ENCODE measurements at places on chromosomes 13 and 19.

- no peak for DNase-seq
Observed at GRCh38 chr19:31271306-31271911, 77.8 kb downstream of the TSHZ3 start.

GRCh38 chr13:26618726-26619125, 61.2 kb downstream of the WASF3 start:
- DNase-seq, result no peak

DNA sequence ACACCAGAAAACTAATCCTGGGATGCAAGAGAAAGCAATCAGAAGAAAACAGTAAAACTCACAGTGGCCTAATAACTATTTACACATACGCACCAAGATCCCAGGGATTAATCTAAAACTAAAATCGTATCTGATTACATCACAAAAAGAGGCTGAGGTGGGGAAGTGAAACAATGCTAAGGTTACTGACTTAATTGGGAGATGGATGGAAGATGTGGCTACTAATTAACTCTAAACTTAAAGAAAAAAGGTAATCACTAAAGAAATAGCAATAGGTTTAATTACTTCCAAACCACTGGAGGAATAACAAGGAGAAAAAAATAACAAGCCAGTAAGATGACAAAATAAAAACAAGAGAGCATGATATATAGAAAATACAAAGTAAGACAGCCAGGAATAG, 50.4 kb downstream of the NUFIP1 start:
- no peak for DNase-seq

- no peak for DNase-seq
Observed at GRCh38 chr13:23751195-23751594, 138.0 kb downstream of the MIPEP start.

DNA sequence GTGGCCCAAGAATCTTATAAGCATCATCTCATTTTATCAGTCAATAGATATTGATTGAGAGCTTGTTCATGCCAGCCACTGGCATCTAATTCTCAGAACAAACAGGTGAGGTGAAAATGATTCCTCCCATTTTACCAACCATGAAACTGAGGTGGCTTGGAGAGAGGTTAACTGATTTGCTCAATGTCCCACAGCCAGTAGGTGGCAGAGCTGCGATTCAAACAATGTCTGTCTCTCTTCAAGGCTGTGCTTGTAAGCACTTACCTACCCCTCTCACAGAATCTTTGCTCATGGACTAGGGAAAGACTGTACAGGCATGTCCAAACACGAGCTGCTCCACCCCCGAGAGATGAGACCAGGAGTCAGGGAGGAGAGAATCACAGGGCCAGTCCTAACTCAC, 21.5 kb upstream of the GSX1 start:
- DNase-seq, result no peak

DNA sequence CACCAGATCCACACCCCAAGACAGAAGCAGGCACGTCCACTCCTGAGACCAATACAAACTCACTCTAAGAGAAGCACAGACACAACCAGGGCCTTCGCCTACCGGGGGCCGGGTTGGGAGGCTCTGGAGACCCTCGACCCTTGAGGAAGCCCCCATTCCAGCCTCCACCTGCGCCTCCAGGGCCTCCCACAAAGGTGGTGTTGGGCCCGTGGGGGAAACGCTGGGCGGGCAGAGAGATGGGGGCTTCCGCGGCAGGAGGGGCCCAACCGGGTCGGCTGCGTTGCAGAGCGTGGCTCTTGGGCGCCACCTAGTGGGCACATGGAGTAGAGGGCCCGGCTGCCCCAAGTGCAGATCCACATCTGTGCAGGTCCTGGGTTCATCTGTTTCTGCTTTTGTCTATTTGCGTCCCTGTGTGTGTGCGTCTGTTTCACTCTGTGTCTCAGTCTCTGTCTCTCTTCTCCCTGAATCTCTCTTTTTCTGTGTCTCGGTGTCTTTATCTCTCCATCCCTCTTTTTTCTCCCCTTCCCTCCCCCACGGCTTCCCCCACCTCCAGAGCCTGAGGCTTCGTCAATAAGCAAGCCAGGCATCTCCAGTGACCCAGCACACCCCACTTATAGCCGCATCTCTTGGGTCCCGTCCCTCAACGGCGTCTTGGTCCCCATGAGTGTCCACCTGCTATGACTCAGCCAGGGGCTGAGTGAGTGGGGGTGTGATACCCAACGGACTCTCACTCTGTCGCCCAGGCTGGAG, 10.5 kb upstream of the TINCR start:
- DNase-seq, result peak; percentile 60

DNA sequence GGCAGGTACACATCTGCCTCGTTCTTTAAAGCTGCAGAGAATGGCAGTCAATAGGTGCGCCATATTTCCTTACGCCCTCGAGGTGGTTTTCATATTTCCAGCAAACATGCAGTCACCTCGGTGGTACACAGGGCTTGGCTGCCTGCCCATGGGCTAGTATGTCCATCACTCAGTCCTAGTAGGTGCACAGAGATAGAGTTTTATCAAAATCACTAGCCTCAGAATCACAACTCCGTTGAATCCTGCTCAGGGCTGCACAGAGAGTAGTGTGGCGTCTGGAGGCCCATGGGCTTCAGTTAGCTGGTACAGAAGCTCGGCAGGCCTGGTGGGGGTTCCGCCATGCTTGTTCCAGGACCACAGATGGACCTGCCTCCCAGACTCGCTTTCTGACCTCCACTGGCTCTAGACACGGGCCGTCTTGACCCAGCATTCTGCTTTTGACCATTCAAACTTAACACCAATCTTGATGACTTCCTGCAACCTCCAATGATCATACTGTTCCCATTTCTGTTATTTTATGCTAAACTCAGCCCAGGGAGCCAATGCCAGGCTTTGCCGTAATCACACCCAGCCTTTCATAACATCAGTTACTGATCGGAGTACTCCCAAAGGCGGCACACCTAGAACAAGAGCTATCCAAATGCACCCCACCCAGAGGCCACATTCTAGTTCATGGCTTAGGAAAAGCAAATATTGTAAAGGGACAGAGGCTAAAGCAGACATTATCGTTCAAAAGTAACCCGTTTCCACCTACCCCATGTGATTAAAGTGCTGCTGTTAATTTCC, 120.4 kb downstream of the RAB20 start:
- DNase-seq, result no peak

DNA sequence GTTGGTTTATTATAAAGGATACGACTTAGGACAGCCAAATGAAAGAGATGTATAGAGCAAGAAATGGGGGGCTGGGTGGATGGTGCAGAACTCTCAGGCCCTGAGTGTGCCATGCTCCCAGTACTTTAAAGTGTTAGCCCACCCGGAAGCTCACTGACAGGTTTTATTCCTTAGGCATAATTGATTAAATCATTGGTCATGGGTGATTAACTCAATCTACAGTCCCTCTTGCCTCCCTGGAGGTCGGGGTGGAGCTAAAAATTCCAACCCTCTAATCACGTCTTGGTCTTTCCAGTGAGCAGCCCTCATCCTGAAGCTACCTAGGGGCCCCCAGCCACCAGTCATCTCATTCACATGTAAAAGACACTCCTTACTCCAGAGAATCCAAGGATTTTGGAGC, 9.9 kb upstream of the LEUTX start:
- no peak for DNase-seq

DNA sequence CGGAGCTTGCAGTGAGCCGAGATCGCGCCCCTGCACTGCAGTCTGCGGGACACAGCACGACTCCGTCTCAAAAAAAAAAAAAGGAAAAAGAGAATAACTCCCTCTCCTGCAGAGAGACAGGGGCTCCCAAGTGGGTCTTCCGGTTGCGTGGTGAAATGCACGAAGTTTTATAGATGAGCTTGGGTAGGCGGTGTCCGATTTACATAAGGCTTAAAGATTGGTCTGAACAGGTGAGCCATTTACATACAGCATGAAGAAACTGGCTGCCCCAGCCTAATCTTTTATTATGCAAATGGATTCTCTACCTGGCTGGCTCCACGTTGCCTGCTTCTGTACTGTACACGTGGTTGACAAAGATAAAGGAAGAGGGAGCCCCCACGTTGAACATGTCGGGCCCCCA, 19.5 kb downstream of the ADGRE2 start:
- no peak for DNase-seq

- no peak for DNase-seq
Observed at GRCh38 chr13:73065665-73066340, 7.0 kb downstream of the KLF5 start.

- no peak for DNase-seq
Observed at GRCh38 chr13:99018418-99019180, 40.7 kb upstream of the DOCK9 start.

DNA sequence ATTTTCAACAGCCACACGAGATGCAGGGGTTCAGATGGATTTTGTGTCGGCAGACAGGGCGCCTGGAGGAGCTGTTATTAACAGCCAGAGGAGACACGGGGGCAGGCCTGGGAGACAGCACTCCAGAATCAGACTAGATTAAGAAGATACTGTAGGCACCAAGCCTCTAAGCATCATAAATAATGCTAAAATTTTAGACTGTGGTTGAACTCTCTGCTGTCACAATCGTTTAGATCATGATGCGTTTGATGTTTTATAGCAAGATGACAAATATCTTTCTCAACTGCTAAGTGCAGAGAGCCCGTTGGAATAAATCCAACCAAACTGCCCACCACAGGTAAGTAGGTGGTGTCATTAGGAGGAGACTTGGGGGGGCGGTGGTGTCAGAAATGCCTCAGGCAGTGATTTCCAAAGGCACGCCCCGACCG, 63.9 kb downstream of the CEBPG start:
- DNase-seq, result no peak

GRCh38 chr19:6958791-6959190, 62.4 kb downstream of the MBD3L2B start:
- no peak for DNase-seq

GRCh38 chr19:29819986-29820385, 8.2 kb downstream of the CCNE1 start:
- no peak for DNase-seq

GRCh38 chr13:113476811-113477210, 13.7 kb downstream of the DCUN1D2 start:
- DNase-seq, result no peak

DNA sequence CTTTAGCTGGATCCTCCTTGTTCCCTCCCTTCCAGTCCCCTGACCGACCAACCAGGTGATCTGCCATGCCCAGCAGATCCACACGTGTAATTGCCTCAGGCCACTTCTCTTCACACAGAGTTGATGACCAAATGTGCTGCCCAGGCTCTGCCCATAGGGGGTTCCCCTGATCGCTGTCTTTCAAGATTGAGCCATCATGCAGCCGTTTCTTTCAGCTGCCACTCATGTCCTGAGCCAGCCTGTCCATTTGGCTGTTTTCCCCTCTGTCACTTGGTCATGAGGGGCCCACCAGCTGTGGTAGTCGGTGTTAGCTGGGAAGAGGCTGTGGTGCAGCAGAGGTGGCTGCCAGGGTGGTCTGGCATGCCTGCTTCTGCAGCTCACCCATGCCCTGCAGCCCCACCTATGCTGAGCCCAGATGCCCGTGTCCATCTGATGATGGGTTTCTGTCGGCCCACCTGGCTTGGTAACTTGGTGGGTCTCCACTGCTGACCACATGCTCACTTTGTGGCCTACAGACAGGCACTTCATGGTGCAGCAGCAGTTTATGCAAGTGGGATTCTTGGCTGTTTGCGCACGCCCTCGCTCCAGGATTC, 35.6 kb upstream of the GPR183 start:
- DNase-seq, result no peak

- DNase-seq, result peak; percentile 39
Observed at GRCh38 chr19:38736413-38737280, 7.6 kb downstream of the CAPN12 start.

- no peak for DNase-seq
Observed at GRCh38 chr13:91119643-91120042, 227.8 kb upstream of the MIR17HG start.

GRCh38 chr19:48728911-48729664, 9.6 kb upstream of the MAMSTR start:
- DNase-seq, result no peak

- DNase-seq, result no peak
Observed at GRCh38 chr19:35845215-35846037, 6.9 kb downstream of the NPHS1 start.

DNA sequence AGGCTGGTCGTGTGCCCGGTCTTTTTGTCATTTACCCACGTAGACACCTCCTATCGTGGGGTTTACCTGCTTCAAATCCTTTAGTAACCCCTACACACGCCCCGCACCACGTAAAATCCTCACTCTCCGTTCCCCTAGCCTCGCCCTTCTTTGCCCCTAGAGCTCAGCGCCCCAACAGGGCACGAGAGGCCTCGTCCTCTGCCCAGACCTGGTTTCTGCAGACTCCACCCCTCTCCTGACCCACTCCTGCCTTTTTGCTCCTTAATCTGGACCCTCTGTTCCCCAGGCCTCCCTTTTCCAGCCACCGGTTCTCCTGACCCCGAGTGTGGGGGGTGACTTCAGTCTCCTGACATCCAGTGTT, 412 bp downstream of the ZNF528 start:
- no peak for DNase-seq

GRCh38 chr19:7641290-7642276, 4.7 kb downstream of the STXBP2 start:
- DNase-seq, result no peak

- no peak for DNase-seq
Observed at GRCh38 chr13:82634946-82635345, 1247.3 kb downstream of the SLITRK1 start.

DNA sequence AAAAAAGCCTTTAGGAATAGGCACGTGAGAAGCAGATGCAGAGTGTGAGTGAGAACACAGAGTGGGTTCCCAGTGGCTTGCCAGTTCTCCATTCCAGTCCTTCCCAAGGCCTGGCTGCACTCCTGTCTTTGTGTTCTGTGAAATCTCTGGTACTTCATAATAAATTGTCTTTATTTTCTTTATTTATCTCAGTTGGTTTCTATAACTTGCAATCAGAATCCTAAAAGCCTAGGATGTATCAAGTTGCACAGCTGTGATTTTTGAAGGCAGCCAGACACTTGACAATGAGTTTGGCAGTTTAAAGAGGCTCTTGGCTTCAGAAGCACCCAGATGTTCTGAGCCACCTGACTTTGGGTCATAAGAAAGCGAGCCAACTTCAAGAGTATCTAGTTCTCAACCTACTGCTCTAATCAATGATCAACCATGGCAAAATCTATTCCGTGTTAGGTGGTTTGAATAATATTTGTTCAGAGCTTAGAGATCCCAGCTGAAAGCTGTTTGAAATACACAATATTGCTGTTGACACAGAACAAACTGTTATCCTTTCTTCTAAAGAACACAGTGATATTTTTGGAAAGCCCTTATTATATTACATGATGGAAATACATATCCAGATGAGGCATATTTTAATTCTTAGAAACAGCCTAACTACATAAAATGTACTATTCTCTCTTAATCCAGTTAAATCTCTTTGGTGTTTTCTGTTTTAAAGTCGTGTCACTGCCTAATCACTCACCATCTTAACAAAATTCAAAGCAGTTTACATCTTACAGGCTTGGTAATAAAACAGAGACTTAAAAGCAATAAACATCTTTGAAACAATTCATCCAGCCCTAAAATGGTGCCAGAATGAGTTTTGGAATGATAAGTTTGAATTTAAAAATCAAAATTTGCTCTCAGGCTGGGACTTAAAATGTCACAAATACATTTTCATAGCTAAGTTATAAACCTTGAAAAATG, 483.0 kb upstream of the NBEA start:
- DNase-seq, result no peak

All from stimulated activated CD4-positive, alpha-beta T cell treated with anti-CD3 and anti-CD28 coated beads, Interleukin-15, amount 100 ng/mL, for 1 hour (primary cell).